ENCODE measurements at places on chromosomes 4 and X.

DNA sequence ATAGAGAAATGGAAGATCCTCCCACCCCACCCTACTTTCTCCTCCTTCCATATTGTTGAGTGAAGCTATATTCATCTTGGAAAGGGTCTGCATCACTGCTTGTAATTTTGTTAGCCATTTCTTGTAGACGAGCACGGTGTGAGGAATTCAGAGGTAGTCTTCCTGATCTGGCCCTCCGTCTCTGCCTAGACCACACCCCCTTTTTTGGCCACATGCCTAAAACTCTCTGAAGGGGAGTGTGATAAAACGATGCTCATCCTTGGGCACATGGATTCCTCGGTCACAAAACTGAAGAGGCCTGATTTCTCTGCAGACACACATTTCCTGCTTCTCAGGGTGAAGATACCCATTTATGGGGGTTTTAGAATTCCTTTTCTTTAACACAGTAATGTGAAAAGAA lies 182.8 kb downstream of the LARP7 start:
- DNase-seq: no peak

GRCh38 chr4:125011646-125012045 lies 299.1 kb upstream of the ANKRD50 start:
- no peak for DNase-seq

DNA sequence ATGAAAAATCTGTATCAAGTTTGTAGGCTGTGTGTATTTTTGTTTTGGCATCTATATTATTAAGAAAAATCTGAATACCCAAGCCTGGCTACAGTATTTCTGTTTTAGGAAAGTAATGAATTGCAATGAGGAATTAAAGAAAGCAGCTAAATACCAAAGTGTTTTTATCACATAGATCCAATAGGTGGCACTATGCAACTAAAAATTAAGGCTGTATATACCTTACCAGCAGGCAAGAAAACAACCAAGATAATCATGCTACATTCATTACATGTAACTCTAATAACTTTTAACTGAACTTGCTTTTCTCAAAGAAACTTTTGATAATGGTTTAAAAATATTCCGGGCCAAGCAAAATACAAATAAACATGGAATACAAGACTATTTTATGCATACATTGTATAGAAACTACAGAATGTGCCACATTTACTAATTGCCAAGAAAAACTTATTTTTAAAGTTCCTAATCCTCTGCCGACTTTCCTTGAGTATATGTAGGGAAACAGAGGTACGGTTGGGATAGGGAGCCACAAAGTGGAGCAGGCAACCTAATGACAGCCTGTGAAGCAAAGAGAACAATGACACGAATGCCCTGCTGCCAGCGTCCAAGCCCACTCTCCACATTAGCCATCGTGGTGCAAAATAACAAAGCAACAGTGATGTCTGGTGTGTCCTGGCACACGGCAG lies 63.7 kb downstream of the SEC24D start:
- DNase-seq: no peak

GRCh38 chrX:22136711-22137110 lies 104.6 kb downstream of the PHEX start:
- no peak for DNase-seq
